ENCODE measurements at places on chromosomes 16 and 17.

DNA sequence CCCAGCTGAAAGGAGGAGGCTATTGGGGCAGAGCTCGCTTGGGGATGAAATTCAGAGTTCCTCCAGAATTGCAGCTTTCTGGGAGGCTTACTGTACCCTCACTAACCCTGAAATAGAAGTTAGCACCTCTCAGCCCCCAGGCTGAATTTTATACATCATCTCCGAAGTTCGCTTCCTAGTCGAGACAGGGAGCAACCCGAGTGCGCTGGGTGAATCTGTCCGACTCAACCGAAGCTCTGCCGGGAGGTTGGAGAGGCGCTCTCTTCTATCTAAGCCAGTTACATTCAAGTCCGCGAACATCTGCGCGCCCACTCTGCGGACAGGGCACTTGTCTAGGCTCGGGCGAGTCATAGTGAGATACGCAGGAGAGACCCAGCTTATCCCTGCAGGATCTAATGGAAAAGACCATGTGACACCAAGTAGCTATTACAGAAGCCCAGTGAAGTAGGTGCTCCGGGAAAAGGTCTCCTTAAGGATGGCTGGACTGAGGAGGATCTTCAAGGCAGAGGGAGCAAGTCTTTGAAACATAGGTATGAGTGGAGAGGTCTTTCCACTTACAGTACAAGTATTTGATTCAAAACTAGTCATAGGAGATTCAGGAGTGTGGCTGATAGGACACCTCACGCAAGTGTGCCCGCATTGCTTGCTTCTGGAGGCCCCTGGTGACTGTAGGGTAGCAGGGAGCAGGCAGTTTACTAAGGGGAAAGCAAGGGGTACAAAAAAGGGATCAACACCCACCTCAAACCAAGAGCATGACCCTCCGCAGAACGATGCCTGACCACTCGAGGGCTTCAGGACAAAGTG lies 646 bp upstream of the HES7 start:
- DNase-seq, result no peak

DNA sequence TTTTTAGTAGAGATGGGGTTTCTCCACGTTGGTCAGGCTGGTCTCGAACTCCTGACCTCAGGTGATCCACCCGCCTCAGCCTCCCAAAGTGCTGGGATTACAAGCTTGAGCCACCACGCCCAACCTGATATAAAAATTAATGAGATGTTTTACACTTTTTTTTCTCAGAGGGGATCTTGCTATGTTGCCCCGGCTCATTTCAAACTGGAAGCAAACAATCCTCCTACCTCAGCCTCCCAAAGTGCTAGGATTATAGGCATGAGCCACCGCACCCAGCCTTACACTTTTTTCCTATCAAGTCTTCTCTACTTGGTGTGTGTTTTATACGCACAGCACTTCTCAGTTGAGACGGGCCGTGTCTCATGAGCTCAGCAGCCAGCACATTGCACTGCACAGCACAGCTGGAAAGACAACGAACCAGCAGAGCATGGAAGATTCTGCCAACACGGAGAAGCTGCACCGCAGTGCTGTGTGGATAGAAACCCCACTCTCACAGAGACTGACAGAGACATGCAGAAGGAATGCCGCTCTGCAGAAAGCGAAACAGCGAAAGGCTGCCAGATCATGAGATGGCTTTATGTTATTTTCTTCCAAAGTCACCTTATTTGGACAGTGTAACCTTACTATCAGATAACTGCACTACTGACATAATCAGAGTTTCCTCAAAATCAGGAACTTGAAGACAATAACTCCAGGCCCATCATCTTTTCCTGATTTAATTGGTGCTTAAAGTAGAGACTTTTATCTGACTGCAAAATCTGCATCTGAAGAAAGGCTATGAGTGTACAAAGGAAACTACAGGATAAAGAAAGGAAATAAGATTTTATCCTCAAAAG lies 6.5 kb upstream of the QRICH2 start:
- DNase-seq, result no peak

DNA sequence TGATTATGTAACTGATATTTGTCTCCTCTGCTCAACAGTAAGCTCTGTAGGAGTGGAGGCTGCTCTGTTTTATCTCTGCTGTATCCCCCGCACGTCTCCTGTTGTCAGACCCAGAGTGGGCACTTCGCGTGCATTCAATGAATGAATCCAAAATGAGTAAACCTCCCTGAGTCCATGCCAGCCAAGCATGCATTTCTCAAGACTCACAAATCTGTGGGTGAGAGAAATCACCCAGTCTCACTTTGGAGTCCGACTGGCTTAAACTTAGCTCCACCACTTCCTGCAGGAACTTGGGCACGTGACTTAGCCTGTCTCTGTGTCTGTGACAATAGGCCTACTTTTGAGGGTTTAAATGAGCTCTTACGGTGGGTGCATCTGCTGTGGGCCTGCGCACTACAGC lies 3.7 kb downstream of the PNPO start:
- no peak for DNase-seq

DNA sequence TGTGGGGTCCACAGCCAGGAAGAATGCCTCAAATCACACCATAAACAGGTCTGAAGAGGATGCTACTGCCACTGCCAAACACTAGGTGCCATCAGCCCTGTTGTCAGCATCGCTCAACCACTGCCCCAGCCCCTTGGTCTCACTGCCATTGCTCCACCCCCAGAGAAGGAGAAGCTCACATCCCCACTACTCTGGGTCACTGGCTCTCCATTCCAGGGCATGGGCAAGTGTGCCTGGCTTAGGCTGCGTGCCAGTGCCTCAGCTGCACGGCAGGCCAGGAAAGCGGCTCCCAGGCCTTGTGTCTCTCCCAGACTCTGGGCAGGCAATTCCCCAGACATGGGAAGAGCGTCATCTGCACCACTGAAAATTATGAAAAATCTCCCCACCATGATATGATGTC lies 1.2 kb upstream of the IGSF6 start:
- DNase-seq, result no peak

DNA sequence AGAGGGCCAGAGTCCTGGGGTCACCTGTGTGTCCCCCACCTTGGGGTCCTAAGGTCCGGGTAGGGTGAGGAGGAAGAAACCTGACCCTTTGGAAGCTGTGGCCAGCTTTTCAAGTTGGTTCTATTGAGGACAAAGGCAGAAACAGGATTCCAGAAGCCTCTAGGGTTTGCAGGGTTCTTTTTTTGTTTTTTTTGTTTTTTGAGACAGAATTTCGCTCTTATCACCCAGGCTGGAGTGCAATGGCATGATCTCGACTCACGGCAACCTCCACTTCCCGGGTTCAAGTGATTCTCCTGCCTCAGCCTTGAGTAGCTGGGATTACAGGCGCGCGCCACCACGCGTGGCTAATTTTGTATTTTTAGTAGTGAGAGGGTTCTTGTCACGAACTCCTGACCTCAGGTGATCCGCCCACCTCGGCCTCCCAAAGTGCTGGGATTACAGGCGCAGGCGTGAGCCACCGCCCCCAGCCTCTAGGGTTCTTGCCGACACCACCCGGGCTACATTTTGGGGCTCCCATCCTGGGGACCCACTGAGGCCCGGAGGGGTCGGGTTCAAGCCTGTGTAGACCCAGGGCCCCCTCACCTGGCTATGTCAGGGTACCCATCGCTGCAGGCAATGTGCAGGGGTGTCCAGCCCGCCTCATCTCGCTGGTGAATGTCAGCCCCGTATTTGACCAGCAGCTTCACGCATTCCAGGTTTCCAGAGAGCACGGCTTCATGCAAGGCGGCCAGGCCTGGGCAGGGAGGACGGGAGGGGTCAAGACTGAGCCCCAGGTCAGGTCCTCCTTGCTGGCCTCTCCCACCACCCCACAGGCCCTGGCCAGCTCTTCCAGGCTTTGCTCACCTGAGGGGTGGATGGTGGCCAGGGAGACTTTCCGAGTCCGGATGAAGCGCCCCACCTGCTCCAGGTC lies 674 bp downstream of the PPP1R27 start:
- no peak for DNase-seq

GRCh38 chr17:1803280-1803679 lies 26.4 kb downstream of the SMYD4 start:
- no peak for DNase-seq

DNA sequence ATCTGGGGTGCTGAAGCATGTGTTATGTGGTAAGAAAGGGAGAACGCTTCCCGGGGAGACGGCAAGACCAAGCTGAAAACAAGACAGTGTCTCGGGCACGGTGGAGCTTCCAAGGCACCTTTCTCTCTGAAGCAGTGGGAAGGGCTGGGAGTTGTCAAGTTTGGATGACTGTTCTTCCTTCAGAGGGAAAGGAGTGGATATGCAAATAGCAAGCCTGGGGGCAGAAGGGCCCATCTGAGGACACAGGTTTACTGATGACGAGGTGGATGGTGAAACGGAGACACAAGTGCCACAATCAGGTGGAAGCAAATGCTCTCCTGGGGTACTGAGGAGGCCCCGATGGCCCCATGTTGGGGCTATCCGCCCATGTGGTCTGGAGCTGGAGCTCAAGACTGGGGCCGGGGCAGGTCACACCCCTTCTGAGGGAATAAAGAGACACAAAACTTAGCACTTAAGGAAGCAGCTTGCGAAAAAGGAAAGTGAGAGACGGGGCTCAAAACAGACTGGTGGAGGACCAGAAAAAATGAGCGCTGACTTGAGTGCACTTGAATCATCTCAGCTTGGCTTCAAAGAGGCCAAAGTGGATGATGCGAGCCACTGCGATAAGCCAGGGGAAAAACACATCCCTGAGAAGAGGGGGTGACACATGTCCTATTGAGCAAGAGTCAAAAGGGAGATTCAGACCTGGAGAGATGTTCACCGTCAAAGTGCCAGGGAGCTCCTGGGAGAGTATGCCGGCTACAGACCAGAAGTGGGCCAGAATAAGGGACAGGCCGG lies 34.8 kb upstream of the MTSS2 start:
- DNase-seq, result no peak
